NCI-H1105 treated with DMSO at 0.1 percent for 48 hours (cell line): ENCODE measurements at places on chromosomes 6 and 20.

DNA sequence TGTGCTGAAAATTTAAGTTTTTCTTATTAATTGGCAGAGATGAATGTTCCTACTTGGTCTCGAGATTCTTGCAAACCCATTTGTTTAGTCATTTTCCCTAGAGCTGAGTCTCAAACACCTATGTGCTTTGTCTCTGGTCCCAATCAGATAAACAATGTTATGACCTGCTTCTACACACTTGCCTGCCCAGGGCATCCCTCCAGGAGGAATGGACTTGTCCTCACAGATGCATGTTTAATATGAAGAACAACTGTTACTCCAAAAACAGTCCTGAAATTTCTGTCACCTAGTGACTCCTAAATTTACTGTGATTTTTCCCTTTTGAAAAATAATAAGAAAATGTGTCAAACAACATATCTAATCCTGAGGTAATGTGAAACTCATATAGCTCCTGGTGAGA is 43.7 kb downstream of the HDGFL1 start:
- no peak for DNase-seq

DNA sequence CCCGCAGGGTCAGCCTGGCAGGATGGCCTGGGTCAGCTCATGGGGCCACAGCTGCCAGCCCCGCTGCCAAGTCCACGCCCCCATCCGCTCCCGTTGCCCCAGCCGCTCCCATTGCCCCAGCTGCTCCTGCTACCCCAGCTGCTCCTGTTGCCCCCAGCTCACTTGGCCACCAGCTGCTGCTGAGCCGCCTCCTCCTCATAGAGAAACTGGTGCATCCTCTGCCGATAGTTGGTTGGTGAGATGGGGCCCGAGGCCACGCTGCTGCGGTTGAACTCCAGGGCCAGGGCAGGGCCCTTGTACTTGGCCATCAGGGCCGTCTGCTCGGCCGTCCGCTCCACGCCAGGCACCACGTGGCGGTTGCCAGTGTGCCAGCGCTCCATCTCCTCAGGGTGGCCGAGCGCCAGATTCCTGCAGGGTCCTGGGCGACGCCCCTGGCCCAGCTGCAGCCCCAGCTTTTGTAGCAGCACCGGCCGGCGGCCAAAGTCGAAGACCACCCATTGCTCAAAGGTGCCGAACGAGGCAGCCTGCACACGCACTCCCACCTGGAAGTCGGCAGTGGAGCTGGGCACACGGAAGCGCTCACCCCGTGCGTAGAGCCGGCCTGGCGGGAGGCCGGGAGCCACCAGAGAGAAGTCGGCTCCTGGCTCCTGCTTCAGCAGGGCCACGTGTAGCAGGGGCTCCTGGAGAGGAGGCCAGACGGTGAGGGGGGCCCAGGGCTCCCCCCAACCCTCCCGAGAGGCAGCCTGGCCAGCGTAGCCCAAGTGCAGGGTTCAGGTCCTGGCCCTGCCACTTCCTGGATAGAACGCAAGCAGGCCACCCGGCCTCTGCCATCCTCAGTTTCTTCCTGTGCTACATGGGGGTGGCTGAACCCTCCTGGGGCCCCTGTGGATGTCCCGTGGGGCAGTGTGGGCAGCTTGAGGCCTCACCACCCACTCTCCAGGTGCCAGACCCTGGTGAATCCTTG is 4.8 kb downstream of the HELZ2 start:
- no peak for DNase-seq

- no peak for DNase-seq
These were observed 222.4 kb downstream of the DLL1 start for GRCh38 chr6:170068496-170068895.

DNA sequence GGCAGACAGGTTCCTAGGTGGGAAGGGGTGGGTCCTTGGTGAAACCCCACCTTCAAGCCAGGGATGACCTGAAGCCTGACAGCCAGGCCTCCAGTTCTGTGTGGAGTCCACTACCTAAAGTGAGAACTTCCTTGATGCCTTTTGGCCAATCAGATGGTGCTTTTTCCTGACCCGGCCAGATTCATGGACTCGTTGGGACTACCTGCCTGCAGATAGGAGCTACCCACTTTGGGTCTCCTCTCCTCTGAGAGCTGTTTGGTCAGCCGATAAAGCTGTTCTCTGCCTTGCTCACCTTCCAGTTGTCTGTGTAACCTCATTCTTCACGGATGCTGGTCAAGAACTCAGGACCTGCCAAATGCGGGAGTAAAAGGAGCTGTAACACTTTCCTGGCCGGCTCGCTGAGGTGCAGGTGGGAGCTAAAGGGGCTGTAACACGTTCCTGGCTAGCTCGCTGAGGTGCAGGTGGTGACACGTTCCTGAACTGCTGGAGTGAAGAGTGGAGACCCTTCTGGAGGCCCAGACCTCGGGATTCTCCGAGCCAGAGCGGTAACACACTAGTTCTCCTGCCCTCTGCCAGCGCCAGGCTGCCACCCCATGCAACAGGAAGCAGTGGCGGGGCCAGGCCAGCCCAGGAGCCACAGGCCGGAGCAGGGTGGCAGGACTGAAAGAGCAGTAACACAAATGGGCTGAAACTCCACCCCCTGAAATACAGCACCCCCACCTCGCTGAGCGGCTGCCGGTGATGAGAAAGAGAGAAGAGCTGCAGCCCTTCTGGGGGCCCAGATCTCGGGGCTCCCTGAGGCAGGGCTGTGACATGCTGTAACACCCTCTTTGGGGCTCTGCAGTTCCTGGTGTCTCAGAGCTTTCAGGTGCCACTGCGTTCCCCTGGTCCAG is 13.6 kb upstream of the DBNDD2 start:
- no peak for DNase-seq

DNA sequence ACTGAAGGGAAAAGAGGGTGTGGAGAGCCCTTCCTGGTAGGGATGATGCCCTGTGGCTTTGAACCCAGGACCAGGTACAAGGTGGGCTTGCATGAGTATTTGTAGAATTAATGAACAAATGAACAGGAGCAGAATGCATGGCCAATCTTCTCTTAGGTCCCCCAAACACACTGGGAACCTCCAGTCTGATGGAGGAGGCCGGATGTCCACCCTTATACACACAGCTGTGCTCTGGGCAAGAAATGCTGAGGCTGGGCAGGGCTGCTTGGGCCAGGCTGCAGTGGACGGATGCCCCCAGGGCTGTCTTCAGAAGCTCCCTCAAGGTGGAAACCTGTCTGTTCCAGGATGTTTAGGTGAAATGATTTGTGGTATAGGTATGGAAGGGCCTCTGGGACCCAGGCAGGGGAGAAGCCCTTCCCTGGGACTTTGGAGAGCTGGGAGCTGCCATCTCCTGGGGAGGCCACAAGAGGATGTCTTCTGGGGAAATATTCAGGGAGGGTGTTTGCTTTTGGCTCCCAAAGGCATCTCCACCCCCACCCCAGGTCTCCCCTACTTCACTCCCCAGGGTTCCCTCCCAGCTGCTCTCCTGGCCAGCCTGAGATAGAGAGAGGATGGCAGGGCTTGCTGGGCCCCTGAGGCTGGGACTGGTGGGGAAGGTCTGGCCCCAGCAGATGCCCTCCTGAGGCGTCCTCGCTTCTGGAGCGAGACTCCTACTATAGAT is 23.3 kb downstream of the VEGFA start:
- DNase-seq: no peak

DNA sequence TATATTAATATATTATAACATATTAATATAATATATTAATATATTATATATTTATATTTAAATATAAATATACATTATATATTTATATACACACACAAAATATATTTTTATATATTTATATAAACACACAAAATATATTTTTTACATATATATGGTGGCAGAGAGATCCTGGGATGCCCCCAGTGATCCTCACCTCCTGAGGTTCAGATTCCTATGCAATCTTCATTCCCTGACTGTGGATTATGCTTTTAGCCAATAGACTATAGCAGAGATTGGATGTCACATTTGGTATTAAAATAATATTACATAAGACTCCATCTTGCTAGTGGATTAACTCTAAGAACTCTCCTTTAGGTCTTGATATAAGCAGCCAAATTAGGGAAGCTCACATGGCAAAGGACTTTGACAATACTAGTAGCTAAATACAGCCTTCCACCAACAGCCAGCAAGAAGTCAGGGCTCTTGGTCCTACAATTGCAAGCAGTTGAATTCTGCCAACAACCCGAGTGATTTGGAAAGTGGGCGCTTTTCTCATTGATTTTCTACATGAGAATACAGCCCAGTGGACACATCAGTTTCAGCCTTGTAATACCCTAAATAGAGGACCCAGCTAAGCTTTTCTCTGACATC is 681.0 kb downstream of the C6orf118 start:
- no peak for DNase-seq

- DNase-seq: no peak
These were observed 9.6 kb downstream of the IGF2R start for GRCh38 chr6:159978291-159979135.

DNA sequence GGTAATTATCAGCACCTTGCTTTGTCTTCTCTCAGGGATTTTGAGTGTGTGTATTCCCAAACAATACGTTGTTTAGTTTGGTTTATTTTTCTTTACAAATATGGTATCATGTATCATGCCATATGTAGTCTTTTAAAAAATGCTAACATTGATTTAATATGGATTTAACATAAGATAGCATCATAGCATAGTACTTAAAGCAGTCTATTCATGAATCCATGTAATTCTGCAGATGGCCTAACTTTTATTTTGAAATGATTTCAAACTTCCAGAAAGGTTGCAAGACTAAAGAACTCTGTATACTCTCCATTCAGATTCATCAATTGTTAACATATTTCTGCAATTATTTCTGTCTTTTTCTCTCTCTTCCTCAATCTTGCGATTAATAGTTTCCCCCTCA is 7.9 kb downstream of the ZDHHC14 start:
- DNase-seq: no peak

DNA sequence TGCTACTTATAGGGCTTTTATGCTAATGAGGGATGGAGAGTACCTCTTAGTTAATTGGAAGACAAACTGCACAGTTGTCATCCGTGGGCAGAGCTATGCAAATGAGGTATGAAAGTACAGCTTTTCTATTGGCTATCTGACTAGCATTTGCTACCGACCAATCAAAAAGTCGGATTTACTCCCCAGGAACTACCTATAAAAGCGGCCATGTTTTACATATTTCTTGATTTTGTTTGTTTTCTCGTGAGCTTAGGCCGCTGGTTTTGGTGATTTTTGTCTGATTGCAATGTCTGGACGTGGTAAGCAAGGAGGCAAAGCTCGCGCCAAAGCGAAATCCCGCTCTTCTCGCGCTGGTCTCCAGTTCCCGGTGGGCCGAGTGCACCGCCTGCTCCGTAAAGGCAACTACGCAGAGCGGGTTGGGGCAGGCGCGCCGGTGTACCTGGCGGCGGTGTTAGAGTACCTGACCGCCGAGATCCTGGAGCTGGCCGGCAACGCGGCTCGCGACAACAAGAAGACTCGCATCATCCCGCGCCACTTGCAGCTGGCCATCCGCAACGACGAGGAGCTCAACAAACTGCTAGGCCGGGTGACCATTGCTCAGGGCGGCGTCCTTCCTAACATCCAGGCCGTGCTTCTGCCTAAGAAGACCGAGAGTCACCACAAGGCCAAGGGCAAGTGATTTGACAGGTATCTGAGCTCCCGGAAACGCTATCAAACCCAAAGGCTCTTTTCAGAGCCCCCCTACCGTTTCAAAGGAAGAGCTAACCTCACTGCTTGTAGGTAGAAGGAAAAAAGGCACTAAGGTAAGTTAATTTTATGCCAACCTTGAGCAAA is 36.9 kb downstream of the HFE start:
- DNase-seq: peak; percentile 99

DNA sequence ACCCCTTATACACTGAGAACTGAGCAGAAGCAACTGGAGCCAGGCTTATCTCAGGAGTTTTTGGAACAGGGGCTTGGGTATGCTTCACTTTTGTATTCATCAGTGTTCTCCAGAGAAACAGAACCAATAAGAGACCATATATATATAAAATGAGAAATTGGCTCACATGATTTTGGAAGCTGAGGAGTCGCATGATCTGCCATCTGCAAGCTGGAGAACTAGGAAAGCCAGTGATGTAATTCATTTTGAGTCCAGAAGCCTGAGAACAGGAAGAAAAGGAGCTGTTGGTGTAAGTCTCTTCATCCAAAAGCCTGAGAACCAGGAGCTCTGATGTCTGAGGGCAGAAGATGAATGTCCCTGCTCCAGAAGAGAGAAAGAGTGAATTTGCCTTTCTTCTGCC is 272.0 kb downstream of the SLC35F1 start:
- DNase-seq: no peak
